ENCODE measurements at places on chromosomes 16 and 17.

GRCh38 chr17:76833034-76833644, 35.1 kb upstream of the MGAT5B start:
- DNase-seq = no peak

- no peak for DNase-seq
These were observed at the start of gene ZNF469 for GRCh38 chr16:88382491-88383400. ZNF469 (plus strand) TSS chr16:88382959; CDS start chr16:88427471, 44,512 bp downstream.

DNA sequence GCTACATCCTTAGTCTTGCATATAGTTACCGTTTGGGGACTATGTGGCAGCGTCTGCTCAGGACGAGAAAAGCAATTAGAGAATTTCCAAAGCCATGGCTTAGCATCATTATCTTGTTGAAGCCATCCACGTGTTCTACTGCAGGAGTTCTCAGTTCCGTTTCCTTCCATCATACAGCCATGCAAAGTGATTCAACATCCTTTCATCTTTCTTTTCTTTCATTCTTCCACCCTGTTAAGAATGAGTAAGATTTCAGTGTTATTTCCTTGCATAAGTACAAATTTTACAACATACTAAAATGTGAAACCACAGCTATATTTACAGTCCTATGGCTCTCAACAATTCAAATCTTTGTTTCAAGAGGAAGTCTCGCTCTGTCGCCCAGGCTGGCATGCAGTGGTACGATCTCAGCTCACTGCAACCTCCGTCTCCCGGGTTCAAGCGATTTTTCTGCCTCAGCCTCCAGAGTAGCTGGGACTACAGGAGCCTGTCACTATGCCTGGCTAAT, 3.8 kb downstream of the MARF1 start:
- no peak for DNase-seq

DNA sequence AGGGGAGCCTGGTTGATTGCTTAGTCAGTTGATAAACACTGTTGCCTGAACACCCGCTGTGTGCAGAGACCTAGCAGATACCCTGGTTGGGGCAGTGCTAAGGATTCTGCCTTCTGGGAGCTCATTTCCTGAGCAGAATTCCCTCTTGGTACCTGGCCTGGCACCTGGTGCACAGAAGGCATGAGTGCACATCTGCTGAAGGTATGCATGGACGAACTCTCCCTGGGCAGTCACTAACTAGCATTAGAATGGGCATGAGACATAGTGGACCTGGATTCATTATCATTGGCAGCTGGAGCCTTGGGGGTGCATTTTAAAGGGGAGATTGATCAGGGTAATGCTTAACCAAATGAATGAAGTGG, 13.1 kb downstream of the ADCY7 start:
- no peak for DNase-seq

GRCh38 chr16:57711993-57712392, 17.4 kb downstream of the DRC7 start:
- DNase-seq = no peak

GRCh38 chr16:71746442-71747046, 22.0 kb upstream of the PHLPP2 start:
- DNase-seq = peak; percentile 4

DNA sequence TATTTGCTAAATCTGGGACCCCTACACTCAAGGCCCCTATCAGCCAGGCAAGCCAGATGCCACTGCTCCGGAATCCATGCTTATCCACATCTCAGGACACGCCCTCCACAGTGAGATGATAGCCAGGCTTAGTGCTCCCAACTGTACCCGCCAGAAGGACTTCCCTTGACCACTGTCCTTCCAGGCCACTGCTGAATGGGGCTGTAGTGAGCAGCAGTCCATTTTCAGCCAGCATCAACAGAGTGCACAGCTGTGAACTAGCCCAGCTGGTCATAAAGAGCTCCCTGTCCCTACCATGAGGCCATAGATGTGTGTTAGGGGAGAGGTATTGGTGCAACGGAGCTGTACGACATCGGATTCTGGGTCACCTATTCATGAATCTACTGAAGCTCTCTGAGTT, 13.0 kb upstream of the MED9 start:
- DNase-seq = no peak

GRCh38 chr16:82034981-82035612, at the start of gene HSD17B2:
HSD17B2 (plus strand) TSS chr16:82035253; CDS start chr16:82035425, 172 bp downstream.
- DNase-seq = no peak

DNA sequence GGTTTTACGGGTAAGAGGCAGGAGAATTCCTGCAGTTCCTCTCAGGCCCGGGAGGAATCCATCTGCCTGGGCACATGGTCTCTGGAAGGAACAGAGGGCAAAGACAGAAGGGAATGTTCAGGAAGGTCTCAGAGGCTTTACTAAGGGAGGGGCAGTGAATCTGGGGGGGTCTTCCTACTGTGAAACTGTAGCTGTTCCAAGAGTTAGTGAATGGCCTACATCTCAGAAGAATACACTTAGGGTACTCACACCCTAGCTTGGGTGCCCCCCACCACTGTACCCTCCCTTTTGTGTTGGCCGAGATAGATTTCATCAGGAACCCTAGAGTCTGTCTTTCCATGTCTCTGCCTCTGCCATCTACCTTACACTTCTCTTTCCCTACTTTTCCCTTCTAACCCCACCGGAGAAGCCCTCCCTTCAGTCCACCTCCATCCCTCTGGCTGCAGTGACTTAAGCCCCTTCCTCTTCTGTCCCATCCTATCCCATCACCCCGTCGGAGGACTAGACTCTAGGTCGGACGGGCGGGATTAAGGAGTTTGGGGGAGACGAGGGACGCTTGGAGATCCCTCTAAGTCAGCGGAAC, 316 bp downstream of the DLG4 start:
- no peak for DNase-seq

- DNase-seq = no peak
These were observed 280.8 kb upstream of the IRX5 start for GRCh38 chr16:54649876-54650275.

DNA sequence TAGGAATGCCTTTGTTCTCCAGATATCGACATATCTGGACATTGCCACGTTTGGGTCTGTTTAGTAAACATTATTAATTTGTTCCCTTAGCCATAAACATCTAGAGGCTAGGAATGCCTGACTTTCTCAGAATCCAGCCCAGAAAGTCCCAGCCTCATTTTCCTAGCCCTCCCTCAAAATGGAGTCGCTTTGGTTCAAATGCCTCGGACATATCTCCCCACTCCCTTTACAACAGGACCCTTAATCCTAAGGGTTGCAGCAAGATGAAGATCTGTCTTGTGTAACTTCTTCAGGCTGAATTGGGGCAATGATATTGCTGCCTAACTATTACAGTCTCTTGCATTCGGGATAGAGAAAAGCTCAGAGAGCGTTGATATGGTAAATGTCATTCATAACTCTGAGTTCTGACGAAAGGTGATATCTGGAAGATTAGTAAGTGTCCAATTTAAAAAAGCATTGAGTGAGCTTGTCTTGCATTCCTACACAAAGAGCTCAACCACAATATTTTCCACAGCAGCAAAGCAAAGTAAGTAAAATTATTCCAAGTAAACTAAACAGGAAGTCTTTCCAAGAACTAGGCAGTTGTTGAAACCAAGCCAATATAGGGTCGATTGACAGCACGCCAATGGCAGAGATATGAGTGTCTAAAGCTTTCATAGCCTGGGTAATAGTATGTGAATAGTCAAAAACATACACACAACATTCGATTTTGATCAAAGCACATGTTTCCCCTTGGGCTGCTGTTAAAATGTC, 46.0 kb upstream of the ARL4D start:
- DNase-seq = no peak

DNA sequence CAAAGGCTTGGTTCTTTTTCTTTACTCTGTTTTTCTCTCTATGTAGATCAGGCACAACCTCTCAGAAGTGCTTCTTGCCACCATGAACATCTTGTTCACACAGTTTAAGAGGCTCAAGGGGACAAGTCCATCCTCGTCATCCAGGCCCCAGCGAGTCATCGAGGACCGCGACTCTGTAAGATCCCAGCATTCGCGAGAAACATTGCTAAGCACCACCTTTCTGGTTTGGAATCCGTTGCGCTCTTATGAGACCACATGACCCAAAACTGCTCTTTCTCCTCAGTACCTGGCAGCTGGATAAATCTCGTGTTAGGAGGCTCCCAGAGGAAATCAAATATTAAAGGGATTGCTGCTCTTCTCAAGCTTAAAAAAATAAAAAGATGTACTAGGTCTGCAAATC, 23.3 kb upstream of the SLC12A3 start:
- DNase-seq = no peak

DNA sequence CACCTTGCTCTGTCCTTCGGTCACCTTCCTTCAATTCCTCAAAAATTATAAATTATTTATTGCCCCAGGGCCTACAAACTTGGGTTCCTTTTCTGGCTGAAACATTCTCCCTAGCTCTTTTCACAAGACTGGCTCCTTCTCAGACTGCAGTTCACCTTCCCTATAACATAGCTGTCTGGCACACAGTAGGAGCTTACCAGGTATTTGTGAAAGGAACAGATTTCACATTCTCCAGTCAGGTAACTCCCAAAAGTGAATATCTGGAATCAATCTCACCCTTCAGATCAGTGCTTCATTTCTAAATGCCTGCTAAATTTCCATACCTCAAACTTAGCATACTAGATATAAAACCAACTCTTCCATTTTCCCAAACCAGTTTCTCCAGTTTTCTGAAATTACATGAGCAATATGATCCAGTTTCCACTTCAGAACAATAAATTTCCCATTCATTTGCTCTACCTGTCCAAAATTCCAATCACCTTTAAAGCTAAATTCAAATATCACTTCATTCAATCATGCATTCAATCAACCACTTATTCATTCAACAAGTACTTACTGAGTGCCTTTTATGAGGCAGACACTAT, 6.1 kb downstream of the RFFL start:
- no peak for DNase-seq

DNA sequence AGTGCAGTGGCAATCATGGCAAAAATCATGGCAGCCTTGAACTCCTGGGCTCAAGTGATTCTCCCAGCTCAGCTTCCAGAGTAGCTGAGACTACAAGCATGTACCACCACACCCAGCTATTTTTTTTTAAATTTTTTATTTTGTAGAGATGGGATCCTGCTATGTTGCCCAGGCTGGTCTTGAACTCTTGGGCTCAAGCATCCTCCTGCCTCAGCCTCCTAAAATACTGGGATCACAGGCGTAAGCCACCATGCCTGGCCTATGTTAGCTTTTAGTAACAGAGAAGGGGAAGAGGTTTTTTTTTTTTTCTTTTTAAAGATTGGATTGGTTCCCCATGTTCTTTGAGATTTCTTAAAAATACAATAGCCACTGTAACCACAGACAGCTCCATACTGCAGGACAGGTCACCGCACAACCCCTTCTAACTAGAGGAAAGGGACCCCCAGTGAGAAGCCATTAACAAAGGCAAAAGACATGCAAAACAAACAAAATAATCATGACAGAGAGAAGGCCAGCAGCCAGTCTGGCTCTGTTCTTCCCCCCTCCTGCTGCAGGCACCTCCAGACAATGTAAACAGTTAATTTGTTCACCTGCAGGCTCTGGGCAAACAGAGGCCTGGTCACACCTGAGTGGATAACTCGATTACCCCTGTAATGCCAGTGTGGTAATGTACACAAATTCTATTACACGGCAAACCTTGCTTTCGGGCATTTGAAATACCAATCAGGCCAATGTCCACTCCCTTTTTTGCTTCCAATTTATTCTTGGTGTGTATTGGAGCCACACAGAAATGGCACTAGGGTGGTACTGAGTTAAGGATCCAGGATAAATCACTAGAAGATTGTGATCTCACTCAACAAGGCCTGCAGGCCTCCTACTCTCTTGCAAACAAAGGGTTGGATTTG, 52.9 kb downstream of the SNX11 start:
- DNase-seq = no peak

DNA sequence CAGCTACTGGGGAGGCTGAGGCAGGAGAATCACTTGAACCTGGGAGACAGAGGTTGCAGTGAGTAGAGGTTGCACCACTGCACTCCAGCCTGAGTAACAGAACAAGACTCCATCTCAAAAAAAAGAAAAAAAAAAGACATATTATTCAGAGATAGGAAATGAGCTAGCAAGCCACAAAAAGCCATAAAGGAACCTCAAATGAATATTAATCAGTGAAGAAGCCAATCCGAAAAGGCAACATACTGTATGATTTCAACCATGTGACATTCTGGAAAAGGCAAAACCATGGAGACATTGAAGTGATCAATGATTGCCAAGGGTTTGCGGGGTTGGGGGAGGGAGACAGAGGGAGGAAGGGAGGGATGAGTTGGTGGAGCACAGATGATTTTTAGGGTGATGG, 8.4 kb upstream of the EXOC7 start:
- DNase-seq = no peak

DNA sequence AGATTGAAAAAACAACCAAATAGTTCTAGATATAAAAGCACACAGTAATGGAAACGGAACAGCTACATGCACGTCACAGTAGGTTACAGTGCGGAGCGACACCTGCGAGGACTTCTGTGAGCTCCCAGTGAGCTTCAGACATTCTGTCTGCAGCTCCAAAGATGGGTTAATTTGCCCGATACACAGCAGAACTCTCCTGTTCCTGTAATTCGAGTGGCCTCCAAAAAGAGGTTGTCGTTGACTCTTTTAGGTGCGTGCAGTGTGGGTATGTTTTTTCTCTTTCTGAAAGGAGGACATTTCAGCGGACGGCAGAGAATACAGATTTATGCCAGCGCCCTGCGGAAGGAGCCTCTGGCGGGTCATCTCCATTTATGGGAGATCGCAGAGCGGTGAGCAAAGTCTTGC, 2.9 kb downstream of the OR1F1 start:
- DNase-seq = no peak

DNA sequence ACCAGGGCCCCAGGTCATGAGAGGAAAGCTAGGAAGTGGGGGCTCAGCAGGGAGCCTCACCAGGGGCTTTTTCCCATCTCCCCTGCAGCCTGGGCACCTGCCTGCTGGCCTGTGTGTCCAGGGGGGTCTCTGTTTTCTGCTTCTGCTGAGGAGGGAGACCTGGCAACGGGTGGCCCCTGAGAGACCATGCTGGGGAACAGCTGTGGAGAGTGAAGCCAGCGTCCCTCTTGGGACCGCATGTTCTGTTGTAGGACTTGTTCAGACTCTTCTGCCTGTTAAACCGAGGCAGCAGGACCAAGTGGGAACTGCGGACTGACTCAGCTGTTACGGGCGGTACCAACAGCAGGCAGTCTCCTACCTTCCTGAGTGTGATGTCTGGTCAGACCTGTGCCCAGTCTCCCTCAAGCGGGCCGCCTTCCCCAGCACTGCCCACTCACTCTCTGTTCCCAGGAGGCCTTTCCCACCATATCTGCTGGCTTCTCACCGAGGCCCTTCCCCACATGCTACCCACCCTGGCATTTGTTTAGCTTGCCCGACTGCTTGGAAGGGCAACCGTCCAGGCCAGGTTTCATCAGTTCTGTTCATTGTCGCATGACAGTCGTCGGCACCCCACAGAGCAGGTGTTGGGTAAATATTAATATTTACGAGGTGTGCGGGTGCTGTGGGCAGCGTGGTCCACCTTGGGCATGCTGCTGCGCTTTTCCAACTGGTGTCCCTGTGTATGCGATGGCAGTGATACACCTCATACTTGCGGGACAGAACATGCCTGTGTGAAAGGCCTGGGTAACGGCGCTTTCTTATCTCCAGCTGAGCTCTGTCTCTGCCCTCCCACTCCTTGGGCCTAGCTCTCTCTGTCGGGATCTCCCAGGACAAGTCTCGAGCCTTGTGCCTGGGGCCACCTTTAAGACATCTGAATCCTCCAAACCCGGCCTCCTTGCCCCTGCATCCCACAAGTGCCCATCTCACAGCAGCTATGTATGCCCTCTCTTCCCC, 69.4 kb downstream of the MPRIP start:
- no peak for DNase-seq

- peak; percentile 88 for DNase-seq
These were observed at the start of gene FAM83G for GRCh38 chr17:19004421-19005136. FAM83G (minus strand) TSS chr17:19004764; CDS start chr17:19004041, 723 bp downstream.

GRCh38 chr16:75575958-75576357, 9.8 kb downstream of the GABARAPL2 start:
- DNase-seq = no peak
